ENCODE measurements at places on chromosomes 6 and 20.

DNA sequence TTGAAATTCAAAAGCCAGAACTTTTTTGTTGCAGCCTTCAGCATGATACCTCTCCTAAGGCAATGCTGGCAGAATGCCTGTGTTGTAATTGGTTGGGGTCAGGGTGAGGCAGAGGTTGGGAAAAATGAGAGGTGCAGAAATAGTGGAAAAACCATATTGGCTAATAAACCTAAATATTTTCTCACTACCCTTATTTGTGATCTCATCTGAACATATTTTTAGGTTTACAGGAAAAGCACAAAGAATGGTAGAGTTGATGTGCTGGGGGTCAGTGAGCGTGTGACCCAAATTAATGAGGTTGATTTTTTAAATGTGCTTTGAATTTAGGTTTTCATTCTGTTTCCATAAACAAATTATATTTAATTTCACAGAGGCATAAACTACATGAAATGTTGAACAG, 437.3 kb downstream of the HDGFL1 start:
- no peak for DNase-seq

DNA sequence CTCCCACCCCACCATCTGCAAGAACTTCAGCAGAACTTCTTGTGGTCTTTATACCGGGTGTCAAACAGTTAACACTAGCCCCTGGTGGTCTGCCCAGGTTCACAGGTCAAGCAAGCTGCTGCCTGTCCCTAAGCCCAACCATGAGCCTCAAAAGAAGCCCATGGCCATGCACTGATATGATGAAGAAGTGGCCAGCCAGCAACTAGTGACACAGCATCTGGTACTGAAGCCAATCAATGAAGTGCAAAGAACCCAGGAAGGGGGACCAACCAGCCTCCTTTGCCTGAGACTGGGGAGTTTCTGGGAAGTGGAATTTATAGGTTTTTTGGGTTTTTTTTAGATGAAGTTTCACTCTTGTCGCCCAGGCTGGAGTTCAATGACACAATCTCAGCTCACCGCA, 127.8 kb downstream of the MAFB start:
- no peak for DNase-seq

- DNase-seq: no peak
Measured at GRCh38 chr6:125662296-125662695, 87.1 kb upstream of the HEY2 start.

DNA sequence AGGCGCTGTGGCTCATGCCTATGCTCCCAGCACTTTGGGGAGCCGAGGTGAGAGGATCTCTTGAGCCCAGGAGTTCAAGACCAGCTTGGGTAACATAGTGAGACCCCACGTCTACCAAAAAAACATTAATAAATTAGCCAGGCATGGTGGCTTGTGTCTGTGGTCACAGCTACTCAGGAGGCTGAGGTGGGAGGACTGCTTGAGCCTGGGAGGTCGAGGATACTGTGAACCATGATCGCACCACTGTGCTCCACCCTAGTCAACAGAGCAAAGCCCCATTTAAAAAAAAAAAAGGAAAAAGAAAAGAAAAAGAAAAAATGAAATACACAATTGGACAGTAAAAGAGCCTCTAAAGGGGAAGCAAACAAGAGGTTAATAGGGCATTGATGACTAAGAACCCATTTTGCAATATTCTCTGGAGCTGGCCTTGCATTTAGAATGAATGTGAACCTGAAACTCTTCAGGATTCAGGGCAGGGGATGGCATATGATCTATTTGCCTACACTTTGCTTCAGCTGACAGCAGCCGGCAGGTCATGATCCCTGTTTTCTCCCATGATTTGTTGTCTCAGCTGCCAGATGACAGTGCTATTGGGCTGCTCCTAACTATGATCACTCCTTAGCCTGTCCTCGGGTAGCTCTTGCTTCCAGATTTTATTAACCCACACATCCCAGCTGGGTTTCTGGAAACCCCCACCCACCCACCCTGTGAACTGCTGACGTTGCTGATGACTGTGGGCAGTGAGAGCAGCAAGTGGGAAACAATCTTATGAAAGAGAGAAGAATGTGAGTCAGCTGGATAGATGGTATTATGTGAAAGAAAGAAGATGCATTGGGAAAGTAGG, 83.8 kb upstream of the ELOVL5 start:
- DNase-seq: no peak

GRCh38 chr6:104855507-104855906, 4.2 kb downstream of the HACE1 start:
- no peak for DNase-seq

- no peak for DNase-seq
Measured at GRCh38 chr6:33061987-33062386, 11.5 kb downstream of the HLA-DPA1 start.

GRCh38 chr6:165653196-165653595, 9.8 kb downstream of the PDE10A start:
- DNase-seq: no peak

- DNase-seq: no peak
Measured at GRCh38 chr6:99432877-99433276, 7.8 kb upstream of the PNISR start.
